ENCODE measurements at places on chromosomes 1 and 21.

GRCh38 chr1:6867729-6868659 lies 82.7 kb downstream of the CAMTA1 start:
- no peak for DNase-seq

DNA sequence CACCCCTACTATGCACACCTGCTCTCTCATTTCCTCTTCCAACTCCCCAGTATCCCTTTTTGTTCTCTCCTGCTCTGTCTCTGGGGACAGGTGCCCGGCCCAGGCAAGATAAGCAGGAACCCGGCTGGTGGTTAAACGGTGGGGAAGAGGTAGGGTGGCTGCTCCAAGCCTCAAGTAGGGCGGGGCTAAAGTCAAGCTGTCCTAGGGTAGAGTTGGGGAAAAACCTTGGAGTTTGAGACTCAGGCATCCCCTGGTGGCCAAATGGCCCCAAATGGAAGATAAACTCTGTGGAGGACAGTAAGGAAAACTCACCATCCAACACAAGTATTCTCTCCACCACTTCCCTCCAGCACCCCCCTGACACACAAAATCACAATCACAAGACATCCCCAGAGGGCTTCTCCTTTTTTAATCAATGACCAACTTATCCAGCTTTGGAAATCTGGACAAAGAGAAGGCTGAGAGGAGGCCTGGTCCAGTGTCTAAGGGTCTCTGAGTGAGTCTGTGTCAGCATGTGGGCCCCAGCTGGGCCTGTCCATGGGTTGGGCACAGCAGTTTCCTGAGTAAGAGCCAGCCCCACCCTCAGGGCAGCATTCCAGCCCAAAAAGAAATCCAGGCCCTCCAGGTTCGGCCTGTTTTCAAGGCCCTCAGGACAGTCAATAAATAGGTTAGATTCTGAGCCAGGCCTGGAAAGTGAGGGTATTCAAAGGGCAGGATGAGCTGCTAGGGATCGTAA lies 9.8 kb downstream of the POMGNT1 start:
- DNase-seq, result no peak

- no peak for DNase-seq
These were observed 204.8 kb downstream of the FCRL5 start for GRCh38 chr1:157347506-157347905.

DNA sequence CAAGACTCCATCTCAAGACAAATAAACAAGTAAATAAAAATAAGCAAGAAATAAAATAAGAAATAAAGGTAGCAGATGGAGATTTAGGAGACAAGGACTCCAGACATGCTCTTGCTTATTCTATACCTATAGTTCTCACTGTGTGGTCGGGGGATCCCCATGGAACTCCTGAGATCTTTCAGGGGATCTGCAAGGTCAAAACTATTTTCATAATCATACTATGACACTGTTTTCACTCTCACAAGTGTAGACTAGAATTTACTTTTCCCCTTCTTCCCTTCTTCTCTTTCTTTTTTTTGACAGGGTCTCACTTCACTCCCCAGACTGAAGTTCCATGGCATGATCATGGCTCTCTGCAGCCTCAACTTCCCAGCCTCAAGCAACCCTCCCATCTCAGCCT lies 29.8 kb upstream of the NLRP3 start:
- no peak for DNase-seq

GRCh38 chr1:214494706-214495105 lies 56.7 kb downstream of the PTPN14 start:
- no peak for DNase-seq

DNA sequence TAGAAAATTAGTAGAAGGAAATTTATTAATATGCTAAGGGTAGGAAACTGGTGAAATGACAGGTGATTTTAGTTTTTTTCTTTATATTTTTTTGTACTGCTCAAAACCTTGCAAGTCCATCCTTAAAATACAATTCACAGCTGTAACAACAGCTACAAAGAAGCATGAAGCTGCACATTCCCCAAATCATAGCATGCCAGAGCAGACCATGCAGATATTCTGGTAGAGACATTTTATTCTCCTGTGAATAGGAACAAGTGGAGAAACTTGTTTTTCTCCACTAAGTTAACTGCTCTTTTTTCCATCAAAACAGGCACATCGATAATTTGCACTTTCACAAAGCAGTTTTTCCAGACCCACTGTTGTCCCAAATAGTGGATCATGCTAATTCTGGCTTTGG lies 1125.7 kb downstream of the BRINP3 start:
- no peak for DNase-seq

DNA sequence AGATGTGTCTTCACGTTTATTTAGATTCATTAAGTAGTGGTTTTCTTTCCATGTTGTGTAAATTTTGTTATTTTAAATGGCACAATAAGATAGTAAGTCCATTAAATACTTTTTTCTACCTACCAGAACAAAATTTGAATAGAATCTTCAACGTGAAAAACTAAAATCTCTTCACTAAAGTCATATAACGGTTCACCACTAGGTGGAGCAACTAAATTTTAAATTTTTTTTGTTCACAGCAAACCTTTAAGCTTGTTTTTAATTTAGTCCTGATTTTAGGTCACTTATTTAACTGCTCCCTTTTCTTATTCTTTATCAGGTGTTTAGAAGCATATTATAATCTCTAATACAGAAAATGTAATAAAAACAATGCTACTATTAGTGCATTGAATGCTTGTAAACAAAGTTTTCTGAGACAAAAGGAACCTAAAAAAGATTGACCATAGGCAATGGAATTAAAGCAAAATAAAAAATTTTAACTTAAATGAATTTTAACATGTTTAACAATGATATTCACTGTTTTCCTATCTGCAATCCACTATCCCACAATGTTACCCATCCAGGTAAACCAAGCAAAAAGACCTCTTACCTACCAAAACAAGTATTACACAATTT lies 28.3 kb upstream of the PKN2 start:
- DNase-seq, result no peak

DNA sequence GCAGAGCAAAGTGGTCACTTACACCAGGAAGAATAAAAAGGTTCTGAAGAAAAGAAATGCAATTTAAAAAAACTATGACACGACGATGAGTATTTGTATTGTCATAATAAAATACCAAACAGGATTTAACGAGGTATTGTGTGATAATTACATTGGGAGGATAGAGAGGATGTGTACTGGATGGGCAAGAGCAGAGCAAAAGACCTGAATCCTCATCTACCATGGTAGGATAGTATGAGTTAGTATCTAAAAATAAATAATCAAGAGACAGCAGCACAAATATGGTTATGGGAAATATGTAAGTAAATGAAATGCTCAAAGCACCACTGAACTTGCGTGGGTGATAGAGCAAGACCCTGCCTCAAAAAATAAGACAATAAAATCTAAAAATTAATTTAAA lies 162.6 kb downstream of the CDC42BPA start:
- DNase-seq, result no peak

GRCh38 chr21:28769683-28770082 lies 223.0 kb downstream of the LTN1 start:
- DNase-seq, result no peak

All from CD8-positive, alpha-beta T cell (primary cell).